Kidney epithelial cell (primary cell): ENCODE measurements at places on chromosomes 7 and 10. TPM values are rescaled to one million over a fixed set of nuclear protein-coding genes. Genes with fewer than 3 reads are reported as not detected.

DNA sequence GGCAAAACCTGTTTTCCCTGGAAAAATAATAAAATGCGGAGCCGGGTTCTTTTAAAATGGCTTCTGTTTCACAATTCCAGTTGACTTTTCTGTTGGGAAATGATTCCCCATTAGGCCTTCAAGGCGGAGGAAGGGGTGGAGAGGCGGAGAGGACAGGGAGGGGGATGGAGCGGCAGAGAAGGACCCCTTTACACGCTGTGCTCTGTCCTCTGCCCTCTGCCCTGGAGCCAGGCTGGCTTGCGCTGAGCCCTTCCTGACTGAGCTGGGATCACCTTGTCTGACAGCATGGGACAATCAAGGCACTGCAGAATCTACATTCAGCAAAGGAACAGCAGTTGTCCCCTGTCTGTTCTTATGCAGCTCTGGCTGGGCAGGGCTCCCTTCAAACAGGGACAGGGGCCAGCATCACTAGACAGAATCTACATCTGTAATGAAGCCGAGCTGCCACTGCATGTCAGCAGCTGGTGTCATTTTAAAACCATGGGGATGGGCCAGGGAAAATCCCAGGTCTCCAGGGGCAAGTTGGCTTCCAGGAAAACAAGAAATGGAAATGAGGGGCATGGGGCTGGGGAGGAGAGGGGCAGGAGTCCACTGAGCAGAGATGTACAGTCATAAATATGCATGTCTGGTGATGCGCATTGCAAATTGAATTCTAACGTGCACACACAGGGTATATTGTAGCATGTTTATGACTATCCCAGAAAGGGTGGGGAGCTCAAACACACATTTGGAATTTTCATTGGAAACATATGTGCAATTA, 120.0 kb downstream of the MKX start:
- DNase-seq, result no peak

DNA sequence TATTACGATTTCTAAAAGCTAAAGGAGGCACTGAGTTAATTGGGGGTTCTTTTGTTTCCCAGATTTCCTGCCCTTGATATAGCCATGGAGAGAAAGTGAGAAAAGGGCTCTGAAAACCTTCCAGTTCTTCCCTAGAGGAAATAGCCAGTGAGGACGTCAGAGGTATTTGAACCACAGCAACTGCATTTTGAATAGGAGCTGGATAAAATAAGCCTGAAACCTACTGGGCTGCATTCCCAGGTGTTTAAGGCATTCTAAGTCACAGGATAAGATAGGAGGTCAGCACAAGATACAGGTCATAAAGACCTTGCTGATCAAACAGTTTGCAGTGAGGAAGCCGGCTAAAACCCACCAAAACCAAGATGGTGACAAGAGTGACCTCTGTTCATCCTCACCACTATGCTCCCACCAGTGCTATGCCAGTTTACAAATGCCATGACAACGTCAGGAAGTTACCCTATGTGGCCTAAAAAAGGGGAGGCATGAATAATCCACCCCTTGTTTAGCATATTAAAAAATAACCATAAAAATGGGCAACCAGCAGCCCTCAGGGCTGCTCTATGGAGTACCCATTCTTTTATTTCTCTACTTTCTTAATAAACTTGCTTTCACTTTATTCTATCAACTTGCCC, 85.1 kb upstream of the FRMD4A start:
- DNase-seq, result no peak

DNA sequence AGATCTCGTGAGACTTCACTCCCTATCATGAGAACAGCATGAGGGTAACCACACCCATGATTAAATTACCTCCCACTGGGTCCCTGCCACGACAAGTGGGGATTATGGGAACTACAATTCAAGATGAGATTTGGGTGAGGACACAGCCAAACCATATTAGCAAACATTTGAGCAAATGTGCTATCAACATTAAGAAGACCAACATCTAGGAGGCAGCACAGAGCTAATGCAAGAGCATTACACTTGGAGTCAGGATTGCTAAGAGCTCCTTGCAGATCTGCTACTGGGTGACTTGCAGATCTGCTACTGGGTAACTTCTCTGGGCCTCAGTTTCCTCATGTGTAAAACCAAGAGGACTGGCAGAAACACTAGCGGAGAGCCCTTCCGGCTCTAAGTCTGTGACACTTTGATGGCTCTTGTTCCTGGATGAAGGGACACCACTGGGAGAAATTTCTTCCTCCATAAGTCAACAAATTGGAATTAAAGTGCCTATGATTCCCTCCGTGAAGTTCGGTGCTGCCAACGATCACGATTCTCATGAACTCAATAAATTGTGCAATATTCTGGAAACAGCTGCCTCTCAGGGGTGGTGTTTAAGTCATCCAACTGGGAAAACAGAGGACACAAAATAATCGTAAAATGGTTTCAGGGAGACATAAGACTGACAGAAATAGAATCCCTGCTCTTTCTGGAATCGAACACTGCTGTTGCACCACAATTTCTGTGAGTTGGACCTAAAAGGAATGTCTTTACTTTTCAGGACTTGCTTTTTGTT, 115.8 kb upstream of the ITGB1 start:
- DNase-seq, result no peak

DNA sequence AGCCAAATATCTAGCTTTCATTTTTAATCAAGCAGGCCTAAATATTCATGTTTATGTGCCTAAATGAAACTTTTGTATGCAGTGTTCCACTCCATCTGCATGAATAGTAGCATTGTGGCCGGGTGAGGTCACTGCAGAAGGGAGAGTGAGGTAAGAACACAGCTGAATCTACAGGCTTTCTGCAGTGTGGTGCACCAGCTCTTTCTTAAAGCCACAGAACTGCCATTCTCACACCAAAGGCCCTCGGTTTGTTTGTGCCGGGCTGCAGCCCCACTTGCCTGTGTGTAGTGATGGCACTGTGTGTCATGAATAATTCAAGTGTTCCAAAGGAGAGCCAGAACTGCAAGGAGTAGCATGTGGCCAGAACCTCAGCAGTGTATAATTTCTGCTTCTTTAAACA, 204.1 kb downstream of the TRIL start:
- no peak for DNase-seq

DNA sequence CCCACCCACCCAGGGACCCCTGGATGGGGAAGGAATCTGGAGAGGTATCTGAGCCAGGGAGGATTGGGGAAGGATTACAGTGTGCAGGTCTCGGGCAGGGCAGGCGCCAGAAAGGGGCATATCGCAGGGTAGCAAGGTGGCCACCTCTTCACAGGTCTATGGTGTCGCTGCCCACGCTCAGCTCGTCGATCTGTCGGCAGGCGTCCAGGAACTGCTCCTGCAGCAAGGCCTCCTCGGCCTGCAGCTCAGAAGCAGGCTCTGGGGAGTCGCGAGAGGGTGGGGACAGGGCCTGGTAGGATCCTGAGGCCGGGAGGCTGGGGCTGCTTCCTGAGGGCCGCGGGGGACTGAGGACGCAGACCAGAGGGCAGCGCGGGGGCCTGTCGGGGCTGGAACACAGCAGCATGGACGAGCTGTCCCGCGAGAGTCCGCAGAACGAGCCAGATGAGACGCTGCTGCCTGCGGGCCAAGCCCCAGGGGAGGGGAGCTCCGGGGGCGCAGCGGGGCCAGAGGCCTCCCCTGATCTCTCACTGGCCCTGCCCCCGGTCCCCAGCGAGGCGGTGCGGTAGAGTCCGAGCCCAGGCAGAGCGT, 7.1 kb upstream of the RBM28 start:
- DNase-seq, result no peak

DNA sequence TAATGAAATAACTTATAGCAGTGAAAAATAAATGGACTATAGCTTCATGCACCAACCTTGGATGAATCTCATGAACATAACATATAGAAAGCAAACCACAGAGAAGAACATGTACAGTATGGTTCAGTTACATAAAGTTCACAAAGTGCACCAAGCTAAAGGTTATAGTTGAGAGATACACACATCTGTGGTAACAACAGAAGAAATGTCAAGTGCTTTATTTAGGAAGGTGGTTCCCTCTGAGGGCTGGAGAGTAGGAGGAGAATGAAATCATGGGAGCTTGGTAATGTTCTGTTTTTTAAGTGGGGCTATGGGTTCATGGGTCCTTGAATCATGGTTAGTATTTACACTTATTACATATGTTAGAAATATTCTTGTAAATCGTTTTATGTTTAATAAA, 323.3 kb downstream of the PHTF2 start:
- DNase-seq, result no peak

DNA sequence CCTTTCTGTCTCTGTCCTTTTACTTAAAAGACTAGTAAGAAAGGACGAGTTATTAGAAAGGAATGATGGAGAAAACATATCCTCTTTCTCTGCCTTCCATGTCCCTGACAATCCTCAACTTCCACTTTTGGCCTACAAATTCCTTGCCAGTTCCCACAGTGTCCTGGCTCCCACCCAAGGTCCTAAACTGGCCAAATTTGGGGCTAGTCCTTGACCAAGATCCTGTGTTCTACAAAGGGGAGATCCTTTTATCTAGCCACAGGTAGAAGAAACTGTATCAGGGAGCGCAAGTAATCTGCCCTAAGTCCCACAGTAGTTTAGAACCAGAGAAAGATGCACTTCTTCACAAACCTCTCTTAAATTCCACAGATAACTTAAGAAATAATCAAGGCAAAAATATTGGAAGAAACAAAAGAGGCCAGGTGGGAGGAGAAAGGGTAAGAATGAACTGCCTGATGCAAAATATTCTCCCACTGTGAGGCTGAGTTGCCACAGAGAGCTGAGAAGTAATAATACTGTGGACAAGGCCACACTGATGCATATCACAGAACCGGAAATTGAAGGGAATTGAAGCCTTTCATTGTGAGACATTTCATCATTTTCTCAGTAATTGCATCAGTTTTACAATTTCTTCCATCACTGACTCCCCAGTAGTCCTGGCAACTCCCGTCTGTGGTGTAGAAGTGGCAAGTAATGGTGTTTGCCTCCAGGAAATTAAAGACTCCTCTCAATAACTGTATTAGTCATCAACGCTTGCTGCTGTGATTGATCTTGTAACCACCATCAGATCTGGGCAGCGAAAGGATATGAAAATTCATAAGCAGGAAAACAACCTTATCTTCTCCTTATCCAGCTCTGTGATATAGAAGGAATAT, 47.2 kb downstream of the DNAJC12 start:
- peak; percentile 69 for DNase-seq

GRCh38 chr10:106931159-106931852, 233.2 kb downstream of the SORCS1 start:
- no peak for DNase-seq

DNA sequence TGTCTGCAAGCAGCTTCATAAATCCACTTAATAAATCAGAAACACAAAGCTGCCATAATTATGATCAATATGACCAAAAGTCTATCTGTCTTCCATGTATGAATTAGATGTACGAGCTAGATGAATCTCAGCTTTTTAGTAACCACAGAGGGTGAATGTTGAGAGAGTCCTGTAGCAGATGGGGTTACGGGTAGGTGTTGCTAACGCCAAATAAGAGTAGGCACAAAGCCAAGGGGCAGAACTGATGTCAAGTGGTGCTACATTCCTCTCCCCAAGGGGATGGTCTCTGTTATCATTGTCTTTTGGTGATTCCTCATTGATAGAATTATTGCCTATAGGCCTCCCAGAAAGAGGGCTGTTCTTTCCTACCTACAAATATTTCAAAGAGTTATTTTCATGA, 257.8 kb downstream of the PCLO start:
- DNase-seq, result no peak

DNA sequence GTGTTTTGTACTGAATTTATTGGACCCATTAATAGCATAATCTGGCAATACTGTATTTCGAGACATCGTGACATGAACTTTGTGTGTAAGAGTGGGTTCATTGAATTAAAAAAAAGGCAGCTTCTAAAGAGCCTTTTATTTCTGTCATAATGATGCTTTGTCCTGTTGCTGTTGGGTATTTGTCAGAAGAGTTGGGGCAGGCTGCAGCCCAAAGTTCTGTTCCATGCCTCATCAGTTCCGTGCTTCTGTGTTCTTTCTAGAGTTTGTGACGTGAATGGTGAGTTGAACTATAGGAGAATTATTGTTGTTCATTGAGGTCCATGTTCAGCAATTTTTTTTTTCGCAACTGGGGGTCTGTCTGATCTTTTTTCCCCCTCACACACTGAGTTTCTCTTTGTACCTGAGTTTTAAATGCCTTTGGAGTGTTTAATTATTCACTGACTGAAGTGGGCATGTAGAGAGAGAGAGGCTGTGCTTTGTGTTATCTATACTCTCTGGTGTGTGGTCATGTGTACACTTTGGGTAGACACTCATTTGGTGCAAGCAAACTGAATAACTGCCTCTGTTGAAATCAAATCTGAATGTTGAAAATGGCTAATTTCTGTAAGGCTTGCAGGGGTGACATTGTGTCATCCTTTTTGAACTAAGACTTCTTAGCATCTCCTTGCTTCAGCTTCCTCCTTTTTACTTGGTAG, 69.8 kb downstream of the ADD3 start:
- DNase-seq, result no peak

DNA sequence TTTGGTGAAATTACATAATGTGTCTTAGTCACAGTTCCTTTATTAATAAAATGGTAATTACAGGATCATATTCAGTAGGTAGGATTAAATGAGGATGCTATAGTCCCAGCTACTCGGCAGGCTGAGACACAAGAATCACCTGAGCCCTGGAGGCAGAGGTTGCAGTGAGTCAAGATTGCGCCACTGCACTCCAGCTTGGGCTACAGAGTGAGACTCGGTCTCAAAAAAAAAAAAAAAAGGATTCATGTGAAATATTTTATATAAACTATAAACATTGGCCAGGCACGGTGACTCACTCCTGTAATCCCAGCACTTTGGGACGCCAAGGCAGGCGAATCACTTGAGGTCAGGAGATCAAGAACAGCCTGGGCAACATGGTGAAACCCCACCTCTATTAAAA, 197.9 kb downstream of the IMMP2L start:
- DNase-seq, result no peak

DNA sequence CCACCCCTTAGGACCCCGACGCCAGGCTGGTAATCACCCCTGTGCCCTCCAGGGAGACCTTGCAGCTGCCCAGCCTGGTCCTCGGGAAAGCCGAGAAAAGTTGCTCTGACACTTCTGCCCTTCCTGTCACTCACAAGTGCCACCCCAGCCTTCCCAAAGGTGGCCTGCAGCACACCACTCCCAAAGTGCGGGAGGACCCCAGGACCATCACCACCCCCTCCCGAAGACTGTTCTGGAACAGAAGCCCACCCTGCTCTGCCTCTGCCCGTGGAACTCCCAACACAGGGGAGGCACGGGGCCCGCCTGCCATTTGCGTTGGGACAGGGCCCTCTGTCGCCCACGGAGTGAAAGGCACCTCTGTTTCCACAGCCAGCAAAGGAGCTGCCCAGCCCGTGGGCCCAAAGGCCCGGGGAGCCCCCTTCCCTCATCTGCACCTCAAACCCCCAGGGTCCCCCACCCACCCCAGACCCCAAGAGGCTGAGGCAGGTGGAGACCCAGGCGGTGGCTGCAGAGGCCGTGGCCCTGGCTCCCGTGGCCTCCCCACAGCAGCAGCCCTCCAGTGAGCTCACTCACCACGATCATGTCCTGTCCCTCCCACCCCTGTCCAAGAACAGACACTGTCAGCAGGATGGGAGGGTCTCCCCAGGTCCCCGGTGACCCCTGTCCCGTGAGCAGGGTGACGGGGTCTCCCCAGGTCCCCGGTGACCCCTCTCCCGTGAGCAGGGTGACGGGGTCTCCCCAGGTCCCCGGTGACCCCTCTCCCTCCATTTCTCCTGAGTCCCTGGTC, 47.8 kb upstream of the PPP2R2D start:
- no peak for DNase-seq

GRCh38 chr10:124263726-124264125, 155.0 kb downstream of the OAT start:
- DNase-seq, result no peak

The KMT2E gene
- 31.8 and 36.3 TPM in 2 replicates for total RNA-seq

The NPY gene
- not detected in 2 replicates for total RNA-seq

The GPR26 gene
- total RNA-seq, result 0.55 and 0.71 TPM in 2 replicates

The AGBL3 gene
- 1.0 and 1.6 TPM in 2 replicates for total RNA-seq

The OLAH gene
- total RNA-seq, result 8.4 TPM in 2 replicates

The ANKRD7 gene
- 1.0 and 1.2 TPM in 2 replicates for total RNA-seq

The NRCAM gene
- total RNA-seq, result 32.3 and 39.0 TPM in 2 replicates

The RNF148 gene
- total RNA-seq, result 0.07 and 0.71 TPM in 2 replicates

The ZCWPW1 gene
- total RNA-seq, result 0.88 and 1.8 TPM in 2 replicates
